Activated T-helper 2 cell treated with anti-CD3 and anti-CD28 coated beads, Interferon-gamma antibody, Interleukin-2, Interleukin-4, amounts not matched to agents 10 μg/mL and 5 μg/mL and 100 μg/mL, durations not matched to agents 14 hours and 24 hours and 36 hours (primary cell): ENCODE measurements at places on chromosomes 1 and 21. TPM values are rescaled to one million over a fixed set of nuclear protein-coding genes. Genes with fewer than 3 reads are reported as not detected.

DNA sequence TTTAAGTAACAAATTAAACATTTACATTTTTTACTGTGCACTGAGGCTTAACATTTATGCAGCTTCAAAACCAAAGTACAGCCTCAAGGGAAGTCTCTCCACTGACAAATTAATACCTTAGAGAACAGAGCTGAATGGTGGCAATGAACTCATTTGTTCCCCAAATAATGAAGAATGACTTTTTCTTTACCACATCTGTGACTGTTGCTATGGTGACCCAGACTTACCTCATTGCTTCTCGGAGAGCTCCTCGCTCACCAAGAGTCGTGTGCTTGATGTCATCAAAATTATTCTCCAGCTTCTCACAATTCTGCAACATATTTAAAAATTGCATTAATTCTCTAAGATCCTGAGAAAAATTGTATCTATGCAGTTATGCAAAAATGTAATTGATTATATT is 92.9 kb downstream of the DPYD start:
- H3K4me3 ChIP-seq: no peak overlapping the region
- no peaks in the 10 kb centered on the region for H3K27me3 ChIP-seq
- H3K27ac ChIP-seq: no peak overlapping the region
- DNase-seq: no peak

NPL gene
- total RNA-seq: 3.0 and 4.6 TPM in 2 replicates

DNA sequence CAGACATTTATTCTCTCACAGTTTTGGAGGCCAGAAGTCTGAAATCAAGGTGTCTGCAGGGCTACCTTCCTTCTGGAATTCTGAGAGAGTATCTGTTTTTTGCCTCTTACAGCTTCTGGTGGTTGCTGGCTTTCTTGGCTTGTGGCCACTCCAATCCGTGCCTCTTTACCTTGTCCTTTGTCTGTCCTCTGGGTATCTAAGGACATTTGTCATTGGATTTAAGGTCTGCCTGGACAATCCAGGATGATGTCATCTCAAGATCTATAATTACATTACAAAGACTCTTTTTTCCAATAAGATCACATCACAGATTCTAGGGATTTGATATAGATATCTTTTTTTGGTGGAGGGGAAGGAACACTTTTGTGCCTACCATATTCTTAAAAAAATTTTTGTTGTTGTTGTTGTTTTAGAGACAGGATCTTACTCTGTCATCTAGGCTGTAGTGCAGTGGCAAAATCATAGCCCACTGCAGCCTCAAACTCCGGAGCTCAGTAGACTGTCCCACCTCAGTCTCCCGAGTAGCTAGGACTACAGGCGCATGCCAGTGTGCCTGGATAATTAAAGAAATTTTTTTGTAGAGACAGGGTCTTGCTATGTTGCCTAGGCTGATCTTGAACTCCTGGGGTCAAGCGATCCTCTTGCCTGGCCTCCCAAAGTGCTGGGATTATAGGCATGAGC is 61.9 kb downstream of the XPR1 start:
- H3K4me3 ChIP-seq: no peak overlapping the region
- H3K36me3 ChIP-seq: peaks cover 19% of the 10 kb centered on the region
- no peak overlapping the region for H3K27ac ChIP-seq
- H3K4me1 ChIP-seq: peaks cover 4% of the 10 kb centered on the region

CFHR5 gene
- total RNA-seq: not detected in 2 replicates

OR2M3 gene
- not detected in 2 replicates for total RNA-seq
